Panc1 (cell line): ENCODE measurements at places on chromosomes 13 and 19.

GRCh38 chr19:1998712-1999708 is 16.5 kb downstream of the BTBD2 start:
- no peak overlapping the region for H3K27ac ChIP-seq
- H3K4me1 ChIP-seq, result no peaks in the 10 kb centered on the region
- DNase-seq, result no peak
- no peaks in the 10 kb centered on the region for H3K36me3 ChIP-seq

DNA sequence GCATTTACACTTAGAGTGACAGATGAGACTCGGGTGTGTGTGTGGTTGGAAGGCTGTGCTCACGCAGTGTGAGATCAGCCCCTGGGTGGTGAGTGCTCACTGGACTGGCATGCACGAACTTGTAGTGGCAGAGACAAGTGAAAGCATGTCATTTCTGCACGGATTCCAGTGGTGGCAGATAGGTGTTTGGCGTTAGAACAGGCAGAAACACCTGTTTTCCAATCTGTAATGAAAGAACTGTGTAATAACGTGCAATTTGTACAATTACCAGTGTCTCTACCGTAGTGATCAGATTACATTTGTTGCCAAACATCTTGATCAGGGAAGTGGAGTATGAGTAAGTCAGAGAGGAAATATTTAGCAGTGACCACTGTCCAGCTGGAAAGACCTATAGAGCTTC is 8.2 kb downstream of the LAMP1 start:
- 0 out of 2 replicates have a peak, but pooled peaks cover 3% of the 10 kb centered on the region for H3K36me3 ChIP-seq
- DNase-seq, result no peak
- no peak overlapping the region for H3K4me3 ChIP-seq

- H3K27me3 ChIP-seq, result no peaks in the 10 kb centered on the region
- DNase-seq, result no peak
- no peaks in the 10 kb centered on the region for H3K36me3 ChIP-seq
- H3K27ac ChIP-seq, result no peak overlapping the region
- H3K4me1 ChIP-seq, result no peaks in the 10 kb centered on the region
These were observed 20.1 kb upstream of the MYO16 start for GRCh38 chr13:108609353-108609752.

DNA sequence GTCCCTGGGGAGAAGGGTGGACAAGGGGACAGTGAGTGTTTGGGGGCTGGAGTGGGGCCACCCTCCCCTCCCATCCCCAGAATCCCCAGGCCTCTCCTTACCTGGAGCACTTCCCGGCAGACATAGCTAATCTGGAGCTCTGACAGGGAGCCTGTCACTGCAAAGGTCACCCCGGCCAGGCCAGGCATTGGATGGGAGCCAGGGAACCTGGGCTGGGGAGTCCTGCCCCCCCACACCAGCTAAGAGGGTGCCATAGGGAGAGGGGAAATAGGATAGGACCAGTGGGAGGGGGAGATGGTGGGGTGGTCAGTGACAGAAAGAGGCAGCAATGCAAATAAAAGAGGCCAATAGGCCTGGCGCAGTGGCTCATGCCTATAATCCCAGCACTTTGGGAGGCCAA is 3.5 kb downstream of the MAP4K1 start:
- no peak overlapping the region for H3K4me3 ChIP-seq
- H3K36me3 ChIP-seq, result no peaks in the 10 kb centered on the region
- H3K27ac ChIP-seq, result no peak overlapping the region
- no peaks in the 10 kb centered on the region for H3K27me3 ChIP-seq
- no peak for DNase-seq

DNA sequence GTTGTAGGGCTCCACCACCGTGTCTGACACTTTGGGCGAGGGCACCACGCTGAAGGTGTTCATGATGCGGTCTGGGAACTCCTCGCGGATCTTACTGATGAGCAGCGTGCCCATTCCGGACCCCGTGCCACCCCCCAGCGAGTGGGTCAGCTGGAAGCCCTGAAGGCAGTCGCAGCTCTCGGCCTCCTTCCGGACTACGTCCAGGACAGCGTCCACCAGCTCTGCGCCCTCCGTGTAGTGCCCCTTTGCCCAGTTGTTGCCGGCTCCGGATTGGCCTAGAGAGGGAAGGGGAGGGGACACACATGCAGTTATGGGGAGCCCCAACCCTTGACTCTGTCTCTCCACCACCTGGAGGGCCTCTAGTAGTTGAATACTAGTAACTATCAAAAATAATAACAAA is 6.2 kb downstream of the TUBB4A start:
- H3K36me3 ChIP-seq, result no peaks in the 10 kb centered on the region
- no peak overlapping the region for H3K27ac ChIP-seq
- no peak overlapping the region for H3K4me3 ChIP-seq
- H3K27me3 ChIP-seq, result no peaks in the 10 kb centered on the region
- DNase-seq, result no peak
- no peaks in the 10 kb centered on the region for H3K4me1 ChIP-seq

DNA sequence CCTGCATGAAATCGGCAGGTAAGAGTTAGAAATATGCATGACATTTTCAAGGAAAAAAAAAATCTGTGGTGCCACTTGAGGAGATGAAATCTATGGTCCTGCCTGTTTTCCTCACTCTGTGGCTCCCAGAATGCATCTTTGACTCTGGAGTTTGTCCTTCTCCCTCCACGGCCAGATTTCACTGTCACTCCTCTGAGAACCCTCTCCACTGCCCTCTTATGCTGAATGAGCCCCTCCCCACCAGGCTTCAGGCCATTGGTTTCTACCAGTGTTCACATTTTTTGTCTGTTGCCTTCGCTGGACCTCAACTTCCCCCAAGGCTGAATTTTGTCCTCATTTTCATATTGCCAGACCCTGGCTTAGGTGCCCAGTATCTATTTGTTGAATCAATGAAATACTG is 235.0 kb downstream of the ZIC5 start:
- no peaks in the 10 kb centered on the region for H3K36me3 ChIP-seq
- no peak overlapping the region for H3K4me3 ChIP-seq
- H3K4me1 ChIP-seq, result no peaks in the 10 kb centered on the region
- no peak overlapping the region for H3K27ac ChIP-seq
- no peaks in the 10 kb centered on the region for H3K27me3 ChIP-seq

GRCh38 chr19:56015756-56016155 is 29.2 kb downstream of the NLRP5 start:
- H3K27ac ChIP-seq, result no peak overlapping the region
- no peak overlapping the region for H3K4me3 ChIP-seq
- H3K27me3 ChIP-seq, result peaks cover 18% of the 10 kb centered on the region
- no peaks in the 10 kb centered on the region for H3K36me3 ChIP-seq

- no peak overlapping the region; the same call in 1 of the 2 replicates for H3K27ac ChIP-seq
- H3K27me3 ChIP-seq, result no peaks in the 10 kb centered on the region
- DNase-seq, result no peak
- no peaks in the 10 kb centered on the region for H3K36me3 ChIP-seq
- H3K4me1 ChIP-seq, result peaks cover 12% of the 10 kb centered on the region
These were observed 919 bp upstream of the ADAMTS10 start for GRCh38 chr19:8611391-8611876.

- peaks cover 4% of the 10 kb centered on the region for H3K4me1 ChIP-seq
- no peak overlapping the region for H3K27ac ChIP-seq
- H3K4me3 ChIP-seq, result no peak overlapping the region
- DNase-seq, result no peak
These were observed 1.3 kb upstream of the LAMP1 start for GRCh38 chr13:113295776-113296175.
